ENCODE measurements at places on chromosomes 11 and 22.

DNA sequence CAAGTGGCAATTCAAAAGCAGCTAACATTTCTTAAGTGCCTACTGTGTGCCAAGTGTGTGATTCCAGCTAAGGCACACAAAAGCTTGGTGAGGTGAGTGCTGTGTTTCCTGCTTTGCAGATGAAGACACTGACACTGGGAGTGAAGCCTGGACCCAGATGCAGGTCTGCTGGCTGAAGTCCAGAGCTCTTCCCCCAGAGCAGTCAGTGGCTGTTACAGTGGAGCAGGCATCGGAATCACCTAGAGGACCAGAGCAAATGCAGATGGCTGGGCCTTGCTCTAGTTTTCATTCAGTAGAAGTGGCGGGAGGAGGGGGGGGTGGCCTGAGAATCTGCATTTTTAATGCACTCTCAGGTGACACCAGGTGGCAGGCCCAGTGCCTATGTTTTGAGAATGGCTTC is 342.3 kb downstream of the CADM1 start:
- no peak for DNase-seq

DNA sequence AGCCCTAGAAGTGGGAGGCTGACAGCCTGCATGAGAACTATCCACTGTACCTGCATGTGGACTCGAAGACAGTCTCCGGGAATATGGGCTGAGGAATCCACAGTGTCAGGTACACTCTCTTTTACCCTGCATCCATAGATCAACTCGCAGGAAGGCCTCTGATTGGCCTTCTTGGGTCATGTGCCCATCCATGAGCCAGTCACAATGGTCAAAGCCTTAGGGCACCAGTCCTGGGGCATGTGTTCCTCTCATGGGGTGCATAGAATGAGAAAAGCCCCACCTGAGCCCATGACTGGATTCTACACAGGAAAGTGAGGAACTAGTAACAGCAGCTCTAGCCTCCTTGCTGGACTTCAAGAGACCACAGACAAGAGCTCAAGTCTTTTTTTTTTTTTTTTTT is 10.6 kb downstream of the ART1 start:
- DNase-seq, result no peak

DNA sequence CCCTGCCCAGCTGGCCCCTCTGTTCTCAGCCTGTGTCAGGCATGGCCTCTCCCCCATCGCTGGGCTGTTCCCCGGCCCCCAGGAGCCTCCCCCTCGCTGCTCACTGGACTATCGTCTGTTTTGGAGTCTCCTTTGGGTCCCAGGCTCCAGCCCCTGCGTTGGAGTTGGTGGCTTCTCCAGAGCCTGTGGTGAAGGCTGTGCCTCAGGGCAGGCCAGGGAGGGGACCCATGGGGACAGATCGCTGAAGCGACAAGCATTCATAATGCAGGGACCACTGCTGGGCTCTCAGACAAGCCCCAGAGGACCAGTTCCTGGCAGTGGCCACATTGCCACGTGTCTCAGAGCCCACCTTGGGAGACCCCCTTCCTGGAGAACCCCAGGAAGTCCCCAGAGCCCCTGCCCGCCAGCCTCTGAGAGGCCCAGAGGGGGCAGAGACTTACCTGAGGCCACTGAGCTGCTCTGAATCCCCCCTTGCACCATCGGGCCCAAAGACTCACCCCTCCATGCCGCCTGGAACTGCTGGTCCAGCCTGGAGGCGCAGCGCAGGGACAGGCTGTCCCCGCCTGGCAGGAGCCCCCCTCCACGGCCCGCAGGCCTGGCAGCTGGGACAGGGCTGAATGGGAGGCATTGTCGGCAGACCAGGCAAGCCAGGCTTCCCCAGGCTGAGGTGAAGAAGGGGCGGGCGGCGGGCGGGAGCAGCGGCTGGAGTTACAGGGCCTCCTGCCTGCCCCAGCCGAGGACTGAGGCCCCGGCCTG is at the start of gene CHADL:
Gene CHADL, minus strand, starts transcription at position 555 of the 756 bp plus-strand sequence. Its CDS starts 50 bp downstream, at position 505.
- DNase-seq, result no peak

DNA sequence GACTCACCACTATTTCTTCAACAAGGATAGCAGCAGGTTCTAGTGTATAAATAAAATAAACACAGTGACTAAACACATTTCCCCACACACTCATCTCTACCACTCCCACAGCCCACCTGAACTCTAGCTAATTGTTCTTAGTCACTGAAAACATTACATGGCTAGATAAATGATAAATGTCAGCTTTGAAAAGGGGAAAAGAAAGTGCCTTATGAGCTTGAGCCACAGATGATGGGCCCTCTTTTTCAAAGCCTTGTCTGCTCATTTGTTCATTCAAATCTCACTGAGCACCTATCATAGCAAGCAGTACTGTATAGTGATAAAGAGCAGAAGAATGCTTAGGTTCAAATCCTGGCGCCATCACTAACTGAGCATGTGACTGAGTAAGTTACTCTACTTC is 58.3 kb downstream of the SIK3 start:
- no peak for DNase-seq

GRCh38 chr11:78840200-78840599 is 265.5 kb upstream of the NARS2 start:
- DNase-seq, result no peak

- no peak for DNase-seq
Observed at GRCh38 chr11:66509131-66509561, 1.3 kb upstream of the BBS1 start.

DNA sequence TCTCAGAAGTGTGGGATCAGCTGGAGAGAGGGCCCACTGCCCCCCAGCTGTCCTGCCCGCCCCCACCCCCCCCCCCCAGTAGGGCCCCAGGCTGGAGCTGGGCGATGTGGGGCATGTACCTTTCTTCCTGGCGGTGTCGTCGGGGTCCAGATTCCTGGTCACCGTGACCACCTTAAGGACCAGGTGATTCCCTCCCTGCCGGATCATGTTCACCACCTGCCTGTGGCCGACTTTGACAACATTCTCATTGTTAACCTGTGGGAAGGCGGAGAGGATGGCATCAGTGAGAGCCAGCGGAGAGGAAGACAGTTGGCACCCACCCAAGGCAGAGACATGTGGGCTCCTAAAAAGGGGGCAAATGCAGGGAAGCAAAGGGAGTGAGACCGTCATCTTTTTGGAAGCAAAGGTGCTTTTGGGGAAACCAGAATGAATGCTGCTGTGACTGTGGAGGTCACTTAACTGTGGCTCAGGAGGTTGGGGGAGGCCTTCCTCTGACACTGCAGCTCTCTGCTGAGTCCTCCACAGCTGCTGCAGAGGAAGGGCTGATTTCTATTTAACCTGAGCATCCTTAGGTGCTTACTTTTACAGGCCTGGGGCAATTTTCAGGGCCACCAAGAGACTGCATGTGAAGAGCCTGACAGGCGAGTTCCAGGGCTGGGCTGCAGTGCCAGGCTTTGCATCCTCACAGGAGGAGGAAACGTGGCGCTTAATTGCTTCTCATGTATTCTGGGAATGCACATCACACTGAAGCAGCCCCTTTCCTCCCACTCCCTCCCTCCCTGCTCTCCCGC is 104.5 kb downstream of the CTTN start:
- DNase-seq, result no peak

DNA sequence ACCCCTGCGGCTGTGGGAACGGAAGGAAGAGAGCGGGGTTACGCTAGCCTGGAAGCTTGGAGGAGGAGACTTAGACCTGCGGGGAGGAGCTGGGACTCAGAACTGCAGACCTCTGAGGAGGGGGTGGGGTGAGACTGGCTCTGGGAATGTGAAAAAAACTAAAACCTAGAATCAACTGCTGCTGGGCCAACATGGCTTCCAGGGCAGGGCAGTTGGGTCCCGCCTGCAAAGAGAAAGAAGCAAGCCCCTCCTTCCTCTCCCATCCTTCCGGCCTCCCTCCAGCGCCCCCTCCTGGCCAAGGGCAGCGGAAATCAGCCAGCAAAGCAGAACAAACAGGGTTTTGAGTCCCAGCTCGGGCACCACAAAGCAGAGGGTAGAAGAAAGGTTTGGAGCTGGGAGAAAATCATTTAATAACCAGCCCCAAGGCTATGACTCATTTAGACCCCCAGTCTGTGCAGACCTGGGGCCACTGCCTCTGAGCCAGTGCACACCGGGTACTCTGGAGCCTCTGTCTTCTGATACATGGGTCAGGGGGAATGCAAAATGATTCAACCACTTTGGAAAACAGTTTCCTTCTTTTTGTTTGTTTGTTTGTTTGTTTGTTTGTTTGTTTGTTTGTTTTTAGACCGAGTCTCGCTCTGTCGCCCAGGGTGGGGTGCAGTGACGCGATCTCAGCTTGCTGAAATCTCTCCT is 7.3 kb upstream of the NCF4 start:
- no peak for DNase-seq

GRCh38 chr11:68257477-68258362 is 14.1 kb downstream of the C11orf24 start:
- DNase-seq, result no peak

DNA sequence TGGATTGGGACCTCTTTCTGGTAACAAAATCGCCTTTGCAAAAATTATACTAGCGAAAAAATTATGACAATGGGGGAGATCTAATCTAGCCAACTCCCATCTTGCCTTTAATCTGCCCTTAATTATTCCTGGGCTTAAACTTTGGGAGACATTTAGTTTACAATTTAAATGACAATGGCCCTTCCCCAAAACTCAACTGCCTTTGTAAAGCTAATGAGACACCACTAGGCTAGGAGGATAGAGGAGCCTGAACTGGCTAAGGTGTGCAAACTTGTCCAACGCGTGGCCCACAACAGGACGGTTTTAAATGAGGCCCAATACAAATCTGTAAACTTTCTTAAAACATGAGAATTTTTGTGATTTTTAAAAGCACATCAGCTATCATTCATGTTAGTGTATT is 67.3 kb downstream of the RSF1 start:
- DNase-seq, result no peak

- no peak for DNase-seq
Observed at GRCh38 chr11:47438721-47439120, 10.2 kb downstream of the RAPSN start.

- no peak for DNase-seq
Observed at GRCh38 chr11:45104790-45105084, 41.7 kb upstream of the PRDM11 start.

DNA sequence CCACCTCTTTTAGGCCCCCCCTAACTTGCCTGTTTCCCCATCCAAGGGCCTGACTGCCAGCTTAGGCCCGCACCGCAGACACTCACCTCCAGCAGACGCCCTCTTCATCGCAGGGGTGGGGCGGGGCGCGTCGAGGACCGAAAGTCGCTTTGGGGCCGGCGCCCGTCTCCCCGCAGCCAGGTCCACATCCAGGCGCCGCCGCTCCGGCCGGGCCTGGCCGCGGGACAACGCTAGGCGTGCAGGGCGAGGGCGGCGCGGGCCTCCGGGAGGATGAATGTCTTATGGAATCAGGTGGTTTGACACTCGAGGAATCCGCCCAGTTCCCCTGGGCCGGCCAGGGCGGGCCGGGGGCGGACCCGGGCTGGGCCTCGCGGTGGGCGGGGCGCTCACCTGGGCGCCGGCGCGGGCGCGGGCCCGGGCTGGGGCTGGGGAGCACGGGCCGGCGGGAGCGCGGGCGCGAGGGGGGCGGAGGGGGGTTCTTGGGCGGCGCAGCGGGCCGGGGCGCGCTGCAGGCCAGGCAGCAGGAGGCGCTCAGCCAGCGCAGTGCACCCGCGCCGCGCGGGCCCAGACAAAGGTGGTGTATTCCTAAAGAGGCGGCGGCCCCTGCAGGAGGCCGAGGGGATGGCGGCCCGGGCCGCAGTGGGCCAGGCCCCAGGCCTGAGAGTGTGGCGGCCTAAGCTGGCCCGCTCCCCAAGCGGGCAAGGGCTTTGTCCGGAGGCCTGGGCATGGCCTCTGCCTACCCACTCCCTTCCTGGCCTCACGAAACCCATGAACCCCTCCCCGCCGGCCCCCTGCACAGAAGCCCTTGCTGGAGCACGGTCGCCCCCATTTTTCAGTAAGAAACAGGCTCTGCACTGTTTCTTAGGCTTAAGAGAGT is 177.6 kb downstream of the IGLL1 start:
- no peak for DNase-seq

DNA sequence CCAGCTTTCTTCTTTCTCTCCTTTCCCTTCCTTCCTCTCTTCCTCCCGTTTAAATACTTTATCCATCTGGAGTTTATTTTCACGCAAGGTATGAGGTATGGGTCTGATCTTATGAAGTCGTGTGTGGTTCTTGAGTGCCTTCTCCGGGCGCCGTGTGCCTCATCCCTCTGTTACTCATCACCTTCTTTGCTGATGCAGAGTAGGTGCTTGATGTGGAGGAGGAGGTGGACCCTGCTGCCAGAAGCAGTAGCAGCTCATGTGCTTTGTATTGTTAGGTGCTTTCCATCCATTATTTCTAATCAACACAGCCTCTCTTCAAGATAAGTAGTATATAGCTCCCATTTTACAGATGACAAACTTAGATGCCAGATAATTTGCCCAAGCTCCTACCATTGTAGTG is 47.0 kb downstream of the TNRC6B start:
- DNase-seq, result no peak

DNA sequence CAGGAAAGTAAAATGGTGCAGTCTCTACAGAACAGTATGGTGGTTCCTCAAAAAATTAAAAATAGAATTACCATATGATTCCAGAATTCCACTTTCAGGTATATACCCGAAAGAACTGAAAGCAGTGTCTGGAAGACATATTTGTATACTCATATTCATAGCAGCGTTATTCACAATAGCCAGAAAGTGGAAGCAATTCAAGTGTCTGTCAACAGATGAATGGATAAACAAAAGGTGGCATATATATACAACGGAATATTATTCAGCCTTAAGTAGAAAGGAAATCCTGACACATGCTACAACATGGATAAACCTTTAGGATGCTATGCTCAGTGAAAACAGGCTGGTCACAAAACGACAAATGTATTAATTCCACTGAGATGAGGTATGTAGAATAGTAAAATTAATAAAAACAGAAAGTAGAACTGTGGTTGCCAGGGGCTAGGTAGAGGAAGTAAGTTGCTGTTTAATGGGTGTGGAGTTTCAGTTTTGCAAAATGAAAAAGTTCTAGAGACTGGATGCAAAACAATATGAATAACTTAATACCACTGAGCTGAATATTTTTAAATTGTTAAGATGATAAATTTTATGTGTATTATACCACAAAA is 14.5 kb downstream of the SAA1 start:
- DNase-seq, result no peak

DNA sequence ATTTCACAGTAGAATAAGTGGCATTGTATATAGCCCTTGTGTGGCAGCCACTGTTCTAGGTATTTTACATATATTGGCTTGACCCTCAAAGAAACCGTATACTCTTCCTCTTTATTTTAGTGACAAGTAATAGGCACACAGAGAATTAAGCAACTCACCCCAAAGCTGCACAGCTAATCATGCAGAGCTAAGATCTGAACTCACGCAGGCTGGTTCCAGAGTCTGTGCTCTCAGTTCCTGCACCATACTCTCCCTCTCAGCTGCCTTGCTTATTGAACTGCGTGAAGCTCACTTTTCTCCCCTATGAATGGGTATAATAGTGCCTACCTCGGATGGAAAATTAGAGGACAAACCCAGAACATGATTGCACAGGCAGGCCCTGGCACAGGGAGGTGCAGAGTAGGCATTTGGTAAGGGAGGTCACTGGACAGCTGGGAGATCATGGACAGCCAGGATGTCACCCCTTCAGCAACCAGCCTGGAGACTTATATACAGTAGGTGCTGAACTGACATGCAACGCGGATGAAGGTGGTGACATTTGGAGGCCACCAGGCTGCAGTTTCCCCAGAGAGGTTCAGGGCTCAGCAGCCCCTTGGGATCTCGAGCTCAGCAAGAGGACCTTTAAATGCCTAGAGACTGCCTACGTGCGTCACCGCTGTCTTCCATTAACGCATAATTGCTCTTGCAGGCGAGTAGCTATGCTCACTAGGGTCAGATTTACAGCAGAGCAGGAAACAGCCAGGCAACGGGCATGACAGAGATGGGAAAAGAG is 78.4 kb upstream of the TP53I11 start:
- no peak for DNase-seq

GRCh38 chr11:100592619-100593260 is 94.3 kb upstream of the ARHGAP42 start:
- no peak for DNase-seq

All from cortex of kidney (tissue), 1 donor.